Amygdala (tissue), 56 donors: ENCODE measurements at places on chromosomes 6 and 20.
A peak's percentile ranks its signal among the peaks of the same experiment; 100 is the strongest.

GRCh38 chr6:104558746-104559145, 301.0 kb downstream of the HACE1 start:
- no peak for DNase-seq

DNA sequence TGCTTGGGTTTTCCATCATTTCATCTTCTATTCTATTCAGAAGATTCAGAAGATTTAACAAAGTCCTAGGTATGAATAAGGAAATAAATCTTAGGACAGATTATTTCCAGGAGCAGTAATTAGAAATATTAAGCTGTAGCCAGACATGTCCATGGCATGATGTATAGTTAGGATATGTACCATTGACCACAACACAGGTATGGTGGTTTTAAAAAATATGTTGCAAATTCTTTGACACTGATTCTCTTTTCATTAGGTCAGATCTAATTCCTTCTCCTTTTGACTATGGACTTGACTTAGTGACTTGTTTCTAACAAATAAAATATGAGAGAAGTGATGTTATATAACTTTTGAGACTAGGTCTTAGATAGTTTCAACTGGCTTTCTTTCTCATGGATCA, 23.5 kb upstream of the PDE7B start:
- DNase-seq, result no peak

DNA sequence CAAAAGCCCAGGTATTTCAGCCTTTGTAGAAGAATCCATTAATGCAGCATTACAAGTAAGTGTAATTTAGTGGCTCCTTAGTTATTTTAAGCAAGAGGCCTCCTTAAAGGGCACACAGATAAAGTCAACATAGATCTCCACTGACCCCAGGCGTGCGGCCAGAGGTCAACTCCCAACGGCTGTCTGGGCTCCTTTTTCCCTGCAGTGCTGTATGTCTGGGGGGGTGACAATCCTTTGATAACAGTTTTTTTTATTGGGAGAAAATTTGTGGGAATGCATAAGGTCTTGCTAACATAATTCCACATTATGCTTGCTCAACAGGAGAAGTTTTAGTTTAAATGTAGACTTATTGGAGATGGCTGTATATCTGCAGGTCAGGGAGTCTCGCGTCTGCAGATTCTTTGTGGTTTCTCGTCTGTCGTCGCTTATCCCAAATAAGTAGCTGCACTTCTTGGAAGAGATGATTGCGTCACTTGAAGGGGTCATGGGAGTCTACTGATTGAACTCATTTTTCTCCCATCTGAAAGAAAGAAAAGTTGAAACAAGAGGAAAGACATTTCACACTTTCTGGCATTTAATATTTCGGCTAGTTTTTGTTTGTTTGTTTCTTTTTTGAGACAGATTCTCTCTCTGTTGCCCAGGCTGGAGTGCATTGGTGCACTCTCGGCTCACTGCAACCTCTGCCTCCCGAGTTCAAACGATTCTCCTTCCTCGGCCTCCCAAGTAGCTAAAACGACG, 151.7 kb upstream of the AKAP12 start:
- no peak for DNase-seq

- no peak for DNase-seq
These were observed 9.5 kb downstream of the FAM209B start for GRCh38 chr20:56542489-56543030.

DNA sequence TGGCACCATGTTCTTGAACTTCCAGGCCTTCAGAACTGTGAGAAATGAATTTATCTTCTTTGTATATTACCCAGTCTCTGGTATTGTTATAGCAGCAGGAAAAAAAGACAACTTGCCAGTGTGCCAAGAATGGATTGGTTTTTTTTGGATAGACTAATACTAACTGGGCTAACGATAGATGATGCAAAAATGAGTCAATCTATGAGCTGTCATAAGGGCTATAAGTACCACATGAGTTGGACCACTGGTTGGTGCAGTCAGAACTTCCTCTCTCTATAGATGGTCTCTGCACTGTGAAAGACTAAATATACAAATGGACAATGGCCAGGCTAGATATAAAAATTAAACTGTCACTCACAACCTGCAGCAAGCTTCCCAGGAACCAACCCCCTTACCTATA, 87.6 kb upstream of the COL21A1 start:
- no peak for DNase-seq

DNA sequence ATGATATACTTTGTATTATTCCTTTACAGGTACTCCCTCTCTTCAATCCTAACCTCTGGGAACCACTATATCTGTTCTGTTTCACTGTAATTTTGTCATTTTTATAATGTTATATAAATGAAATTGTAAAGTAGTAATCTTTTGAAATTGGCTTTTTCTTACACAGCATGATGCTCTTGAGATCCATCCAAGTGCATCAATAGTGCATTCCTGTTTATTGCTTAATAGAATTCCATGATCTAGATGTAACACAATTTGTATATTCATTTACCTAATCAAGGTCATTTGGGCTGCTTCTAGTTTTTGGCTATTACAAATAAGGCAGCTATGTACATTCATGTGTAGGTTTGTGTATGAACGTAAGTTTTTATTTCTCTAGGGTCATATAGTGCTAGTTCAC, 174.6 kb downstream of the KHDC1L start:
- no peak for DNase-seq

DNA sequence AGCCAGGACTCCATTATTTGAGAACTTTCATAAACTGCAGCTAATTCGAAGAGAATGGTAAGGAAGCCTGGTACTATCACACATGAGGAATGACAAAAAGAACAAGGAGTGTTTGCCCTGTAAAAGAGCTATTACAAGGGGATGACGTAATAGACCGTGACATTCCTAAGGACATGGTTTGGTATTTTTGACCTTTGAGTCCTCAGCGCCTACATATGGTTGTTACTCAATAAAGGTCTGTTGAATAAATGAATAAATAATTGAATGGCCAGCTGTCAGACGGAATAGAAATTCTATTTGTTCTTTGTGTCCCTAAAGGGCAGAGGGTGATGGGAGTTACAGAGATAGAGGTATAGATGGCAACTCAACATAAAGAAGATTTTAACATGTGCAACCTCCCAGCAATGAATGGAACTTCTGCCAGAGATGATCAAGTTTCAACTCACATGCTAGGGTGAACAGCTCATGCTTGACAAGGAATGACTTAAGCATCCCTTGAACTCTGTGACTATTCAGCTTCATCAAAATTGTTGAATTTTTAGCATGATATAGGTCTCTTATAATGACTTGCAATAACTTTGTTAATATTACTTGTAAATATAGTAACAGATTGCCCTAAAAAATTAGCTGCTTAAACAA, 115.4 kb downstream of the TENT5A start:
- DNase-seq, result no peak

DNA sequence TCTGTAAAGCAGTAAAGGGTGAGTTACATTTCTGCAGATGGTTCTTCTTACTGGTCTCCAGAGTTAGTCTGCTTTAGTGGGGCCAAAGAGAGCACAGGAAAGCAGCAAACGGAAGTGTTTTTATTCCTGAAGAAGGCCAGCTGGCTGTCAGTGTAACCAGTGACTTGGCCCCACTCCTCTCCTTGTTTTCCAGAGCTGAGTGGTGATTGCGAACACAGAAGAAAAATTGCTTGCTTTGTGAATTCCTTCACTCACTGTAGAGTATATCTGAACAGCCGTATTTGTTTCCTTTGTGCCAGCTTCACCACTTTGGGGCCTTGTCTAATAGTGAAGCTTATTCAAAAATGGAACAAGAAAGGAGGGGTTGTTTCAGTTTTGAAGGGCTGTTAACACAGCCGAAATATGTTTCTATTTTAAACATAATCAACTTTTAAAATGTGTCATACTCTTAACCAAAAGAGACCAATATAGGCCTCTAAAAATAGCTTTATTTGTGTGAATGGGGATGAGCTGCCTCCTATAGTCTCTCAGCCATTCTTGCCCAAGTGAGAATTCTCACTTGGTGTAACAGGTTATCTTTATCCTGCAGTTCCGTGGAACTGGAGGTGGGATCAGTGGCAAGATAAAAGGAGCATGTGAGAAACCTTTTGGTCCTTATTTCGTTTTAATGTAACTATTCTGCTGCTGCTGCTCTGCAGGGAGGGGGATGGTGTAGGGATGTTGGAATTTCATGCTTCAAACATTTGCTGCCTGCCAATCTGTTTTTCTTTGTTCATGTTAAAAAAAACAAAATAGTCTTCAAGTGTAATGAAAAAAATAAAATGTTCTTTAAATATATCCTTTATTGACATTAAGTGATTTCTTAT, 37.8 kb downstream of the ZC2HC1B start:
- DNase-seq, result no peak

DNA sequence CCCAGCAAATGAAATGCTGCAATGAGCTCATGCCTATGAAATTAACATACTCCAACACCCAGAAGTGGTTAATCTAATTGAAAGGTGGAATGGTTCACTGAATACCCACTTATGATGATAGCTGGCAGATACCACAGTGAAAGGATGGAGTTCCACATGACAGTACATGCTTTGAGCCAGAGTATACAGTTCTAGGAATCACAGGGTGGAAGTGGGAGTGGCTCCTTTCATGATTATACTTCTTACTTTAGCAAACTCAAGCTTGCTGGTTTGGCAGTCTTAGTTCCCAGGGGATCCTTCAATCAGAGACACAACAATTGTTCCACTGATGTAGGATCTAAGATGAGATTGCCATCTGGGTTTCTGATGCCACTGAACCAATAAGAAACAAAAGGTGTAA, 21.5 kb downstream of the CD164 start:
- no peak for DNase-seq

DNA sequence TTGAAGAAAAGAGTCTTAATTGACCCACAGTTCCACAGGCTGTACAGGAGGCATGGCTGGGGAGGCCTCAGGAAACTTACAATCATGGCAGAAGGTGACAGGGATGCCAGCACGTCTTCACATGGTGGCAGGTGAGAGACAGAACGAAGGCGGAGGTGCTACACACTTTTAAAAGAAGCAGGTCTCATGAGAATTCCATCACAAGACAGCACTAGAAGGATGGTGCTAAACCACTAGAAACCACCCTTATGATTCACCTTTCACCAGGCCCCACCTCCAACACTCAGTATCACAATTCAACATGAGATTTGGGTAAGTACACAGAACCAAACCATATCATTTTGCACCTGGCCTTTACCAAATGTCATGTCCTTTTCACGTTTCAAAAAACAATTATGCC, 20.9 kb downstream of the TAGAP start:
- no peak for DNase-seq

DNA sequence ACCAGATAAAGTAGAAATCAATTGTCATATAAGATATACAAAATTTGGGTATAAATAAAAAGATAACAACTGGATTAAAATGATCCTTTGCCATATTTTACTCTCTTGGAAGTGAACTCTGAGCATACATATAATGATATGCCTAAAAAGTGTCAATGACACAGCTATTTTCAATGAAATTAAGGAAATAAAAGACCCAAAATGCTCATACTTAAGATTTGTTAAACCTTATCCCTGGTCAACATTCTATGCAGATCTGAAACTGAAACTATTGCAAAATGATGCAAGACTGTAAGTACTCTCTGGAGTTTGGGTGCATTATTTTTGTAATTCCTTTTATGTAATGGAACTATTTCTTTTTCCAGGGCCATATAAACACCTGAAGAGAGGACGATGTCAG, 119.0 kb upstream of the SGK1 start:
- DNase-seq, result no peak

GRCh38 chr6:41503827-41504465, 42.2 kb upstream of the FOXP4 start:
- DNase-seq, result peak; percentile 23

DNA sequence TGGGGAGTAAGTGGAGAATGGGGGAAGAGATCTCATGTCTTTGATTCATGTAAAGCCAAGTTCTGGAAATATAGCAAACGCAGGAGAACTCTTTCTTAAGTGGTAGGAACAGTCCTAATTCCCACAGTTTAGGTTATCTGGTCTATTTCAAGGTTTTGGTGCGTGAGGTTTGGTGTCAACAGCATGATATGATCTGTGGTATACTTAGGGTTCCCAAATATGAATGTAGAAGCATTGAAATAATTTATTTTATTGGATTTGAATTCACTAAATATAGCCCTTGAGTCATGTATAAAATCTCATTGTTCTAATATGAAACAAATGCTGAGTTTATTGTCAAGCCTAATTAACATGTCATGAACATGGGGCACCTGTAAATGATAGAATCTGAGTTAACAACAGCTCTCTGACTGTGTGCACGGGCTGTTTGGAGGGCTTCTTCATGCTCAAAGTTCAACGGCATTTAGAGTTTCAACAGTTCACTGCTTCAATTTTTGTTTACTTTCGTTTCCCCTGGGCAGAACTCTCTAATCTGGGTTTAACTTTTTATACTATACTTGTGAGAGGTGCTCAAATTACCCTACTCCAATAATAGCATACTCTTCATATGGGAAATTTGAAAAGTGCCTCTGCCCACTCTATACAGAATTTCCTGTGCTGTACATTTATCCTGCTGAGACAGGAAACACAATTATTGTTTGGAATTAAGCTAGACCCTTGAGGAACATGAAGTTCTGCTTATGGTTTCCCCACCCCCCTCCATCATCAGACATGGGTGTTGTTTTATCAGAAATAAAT, 236.3 kb upstream of the ZNF217 start:
- no peak for DNase-seq

DNA sequence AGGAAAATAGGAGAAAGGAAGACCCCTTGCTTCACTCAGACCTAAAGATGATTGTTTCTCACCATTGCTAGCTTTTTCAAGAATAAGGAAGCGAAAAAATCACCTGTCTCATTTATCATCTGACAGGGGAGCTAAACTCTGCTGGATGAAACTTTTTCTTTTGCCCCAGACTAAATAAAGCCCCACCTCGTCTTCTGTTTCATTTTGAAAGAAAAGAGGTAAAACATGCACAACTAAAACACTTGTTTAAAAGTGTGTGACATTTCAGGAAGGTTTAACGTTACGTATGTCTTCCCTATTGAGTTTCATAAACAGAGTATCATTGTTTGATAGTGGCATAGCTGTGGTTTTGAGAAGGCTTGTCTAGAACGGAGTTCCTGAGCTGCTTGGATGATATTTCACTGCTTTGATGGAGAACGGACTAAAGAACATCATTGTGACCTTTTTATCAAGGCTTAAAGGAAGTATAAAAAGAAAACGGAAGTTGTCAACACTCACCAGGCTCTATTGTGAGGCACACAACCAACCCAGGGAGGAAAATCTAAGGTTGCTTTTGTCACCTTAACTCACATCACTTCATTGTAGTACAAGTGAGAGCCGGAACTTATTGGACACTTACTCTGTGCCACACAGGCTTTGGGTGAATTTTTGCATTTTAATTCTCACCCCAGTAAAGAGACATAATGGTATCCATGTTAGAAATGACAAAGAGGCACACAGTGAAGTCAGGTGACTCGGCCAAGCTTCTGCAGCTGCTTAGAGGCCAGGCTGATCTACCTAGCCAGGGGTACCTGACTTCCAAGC, 29.5 kb downstream of the TSHZ2 start:
- no peak for DNase-seq

GRCh38 chr6:165218829-165219228, 90.6 kb downstream of the C6orf118 start:
- no peak for DNase-seq

GRCh38 chr20:6940048-6940447, 172.6 kb downstream of the BMP2 start:
- no peak for DNase-seq

GRCh38 chr6:157182503-157183264, 140.6 kb downstream of the TMEM242 start:
- no peak for DNase-seq
